ENCODE measurements at places on chromosomes 12 and 14.

- DNase-seq = no peak
These were observed 172.4 kb upstream of the IGF1 start for GRCh38 chr12:102652645-102653313.

DNA sequence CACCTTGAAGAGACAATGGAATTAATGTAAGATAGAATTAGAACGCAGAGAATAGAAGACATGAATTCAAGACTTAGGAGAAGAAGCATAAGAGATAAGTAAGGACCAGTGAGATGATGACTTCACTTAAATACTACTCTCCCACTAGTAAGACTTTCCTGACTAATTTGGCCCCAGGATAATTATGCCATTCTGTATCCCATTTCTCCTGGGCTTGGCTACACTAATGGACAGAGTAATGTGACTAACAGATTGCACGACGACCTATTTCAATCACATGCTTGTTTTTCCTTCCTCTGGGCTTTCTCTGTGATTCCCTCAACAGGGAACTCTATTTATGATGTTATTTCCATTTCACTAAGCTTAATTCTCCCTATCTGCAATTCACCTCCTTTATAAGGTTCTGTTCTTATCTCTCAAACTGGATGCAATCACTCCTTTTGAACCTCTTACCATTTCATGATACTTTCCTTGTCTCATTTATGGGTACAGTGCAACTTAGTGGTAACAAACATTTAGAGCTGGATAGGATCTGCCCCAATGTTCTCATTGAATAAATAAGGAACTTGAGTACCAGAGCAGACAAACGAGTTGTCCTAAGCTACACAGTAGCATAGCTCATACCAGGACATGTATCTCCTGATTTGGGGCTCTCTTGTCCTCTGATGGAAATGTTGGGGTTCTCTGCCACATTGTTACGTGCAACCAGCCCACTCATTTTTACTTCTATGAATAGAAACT, 102.7 kb downstream of the BTG1 start:
- DNase-seq = no peak

GRCh38 chr14:21874946-21875345, 201.3 kb upstream of the OR4E1 start:
- DNase-seq = no peak

- DNase-seq = no peak
These were observed 331.7 kb downstream of the SOX5 start for GRCh38 chr12:23617749-23618148.

DNA sequence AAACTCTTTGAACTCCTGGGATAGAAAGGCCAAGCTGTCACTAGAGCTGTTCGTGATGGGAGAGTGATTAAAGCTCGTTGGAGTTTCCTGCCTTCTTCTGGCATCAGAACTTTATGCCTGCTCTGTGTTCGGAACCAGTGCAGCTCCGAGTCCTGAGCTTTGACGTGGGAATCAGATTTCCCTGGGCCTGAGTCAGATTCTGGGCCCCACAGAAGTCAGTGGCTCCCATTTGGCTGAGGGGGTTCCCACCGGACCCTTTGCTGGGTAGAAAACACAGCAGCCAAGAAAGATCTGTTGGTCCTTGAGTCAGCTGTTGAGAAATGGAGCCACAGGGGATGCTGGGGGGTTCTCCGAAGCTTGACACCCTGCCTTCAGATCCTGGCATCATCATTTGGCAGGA, 238.0 kb downstream of the CHST11 start:
- no peak for DNase-seq
